ENCODE measurements at places on chromosomes 11 and 22.
A peak's percentile ranks its signal among the peaks of the same experiment; 100 is the strongest.

DNA sequence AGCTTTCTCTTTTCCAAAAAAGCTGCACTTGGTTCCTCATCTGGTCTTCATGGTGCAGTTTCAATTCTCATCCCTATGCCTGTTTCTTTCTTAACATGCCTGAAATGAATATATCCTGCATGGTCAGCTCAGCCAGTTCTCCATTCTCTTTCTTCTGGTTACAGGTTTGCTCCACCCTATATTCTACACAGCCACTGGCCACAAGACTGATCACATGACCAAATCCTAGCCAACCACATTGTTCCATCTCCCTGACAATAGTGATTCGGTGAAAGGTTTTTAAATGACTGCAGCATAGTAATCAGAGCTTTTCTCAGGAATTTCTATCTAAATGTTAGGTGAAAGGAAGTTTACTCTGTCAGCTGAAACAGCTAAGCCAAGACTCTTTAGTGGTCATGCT is 891.4 kb downstream of the METTL15 start:
- no peak for DNase-seq

GRCh38 chr11:92662601-92663360 is 306.7 kb upstream of the MTNR1B start:
- no peak for DNase-seq

DNA sequence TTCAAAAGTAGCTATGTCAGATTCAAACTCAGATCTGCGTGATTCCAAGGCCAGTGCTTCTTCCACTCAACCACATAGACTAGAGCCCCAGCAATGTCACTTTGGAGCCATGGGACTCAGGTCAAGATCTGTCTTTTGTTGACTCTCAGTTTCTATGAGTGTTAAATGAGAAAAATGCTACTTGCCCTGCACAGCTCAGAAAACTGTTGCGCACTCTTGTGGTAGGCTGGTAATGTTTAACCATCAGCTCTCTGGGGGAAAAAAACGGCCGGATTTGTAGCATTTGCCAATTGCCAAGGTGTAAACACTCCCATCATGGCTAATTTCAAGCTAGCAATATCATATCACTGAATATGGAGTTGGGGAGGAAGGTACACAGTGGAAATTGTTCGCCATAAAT is 328.1 kb upstream of the SYN3 start:
- no peak for DNase-seq

- no peak for DNase-seq
Measured at GRCh38 chr11:103395612-103396011, 286.4 kb downstream of the DYNC2H1 start.

DNA sequence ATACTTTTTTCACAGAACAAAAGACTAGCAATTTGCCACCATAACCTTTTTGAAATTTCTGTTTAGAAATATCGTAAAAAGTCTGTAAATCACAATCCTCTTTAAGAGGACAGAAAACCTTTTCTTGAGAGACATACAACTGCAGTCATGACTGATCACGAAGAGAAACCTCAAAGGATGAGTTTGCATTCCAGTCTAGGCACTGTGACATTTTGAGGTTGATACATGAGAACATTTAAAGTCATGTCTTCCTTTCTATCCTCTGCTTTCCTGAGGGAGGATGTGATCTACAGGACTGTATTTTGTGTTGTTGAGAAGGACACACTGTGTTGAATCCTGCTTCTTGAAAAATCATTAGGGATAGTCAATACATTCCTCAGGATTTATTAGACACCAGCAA is 476.7 kb upstream of the CCDC179 start:
- DNase-seq: no peak

- DNase-seq: peak; percentile 89
Measured at GRCh38 chr11:67504950-67505581, at the start of gene PITPNM1. Gene PITPNM1, minus strand, starts transcription at chr11:67505363. Its CDS starts 1,183 bp downstream, at chr11:67504180.

Data from sciatic nerve (tissue), 2 donors.